ENCODE measurements at places on chromosomes 1 and 21.
A peak's percentile ranks its signal among the peaks of the same experiment; 100 is the strongest.

GRCh38 chr1:18805925-18806849 is 53.3 kb downstream of the TAS1R2 start:
- no peak for DNase-seq

DNA sequence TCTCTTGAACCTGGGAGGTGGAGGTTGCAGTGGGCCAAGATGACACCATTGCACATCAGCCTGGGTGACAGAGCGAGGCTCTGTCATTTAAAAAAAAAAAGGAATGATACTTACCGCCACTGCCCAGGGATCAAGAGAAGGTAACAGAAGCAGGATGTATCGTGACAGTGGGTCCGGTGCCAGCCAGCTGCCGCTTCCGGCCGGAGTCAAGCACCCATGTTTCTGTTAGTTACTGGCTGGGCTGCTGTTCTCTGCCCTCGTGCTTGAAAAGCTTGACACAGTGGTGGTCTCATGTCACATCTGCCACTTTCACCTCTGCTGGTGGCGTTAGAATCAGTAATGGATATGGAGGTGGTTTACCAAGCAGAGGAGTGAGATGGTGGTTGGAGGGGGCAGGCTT is 21.0 kb downstream of the IFNGR2 start:
- no peak for DNase-seq

- DNase-seq = no peak
These were observed at the start of gene LBR for GRCh38 chr1:225427235-225428067. Gene LBR (minus strand): TSS chr1:225428038. CDS start chr1:225424075, 3,963 bp downstream.

GRCh38 chr1:118868387-118868786 is 119.8 kb downstream of the TBX15 start:
- DNase-seq = no peak

DNA sequence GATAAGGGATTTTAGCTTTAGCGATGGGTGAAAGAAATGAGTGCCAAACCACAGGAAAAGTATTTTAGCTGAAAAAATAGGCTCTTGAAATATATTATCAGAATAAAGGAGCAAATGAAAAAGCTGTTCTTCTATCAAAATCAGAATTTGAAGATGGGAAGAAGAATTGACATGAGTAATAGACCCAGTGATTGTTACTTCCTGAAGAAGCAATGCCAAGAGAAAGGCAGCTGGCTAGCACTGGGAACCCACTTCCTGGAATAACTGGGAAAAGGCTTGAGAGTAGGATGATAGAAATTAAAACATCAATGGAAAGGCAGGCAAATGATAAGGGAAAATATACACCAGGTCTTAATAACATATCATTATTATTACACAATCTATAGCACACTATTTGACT is 29.9 kb upstream of the LYPLAL1 start:
- DNase-seq = no peak

DNA sequence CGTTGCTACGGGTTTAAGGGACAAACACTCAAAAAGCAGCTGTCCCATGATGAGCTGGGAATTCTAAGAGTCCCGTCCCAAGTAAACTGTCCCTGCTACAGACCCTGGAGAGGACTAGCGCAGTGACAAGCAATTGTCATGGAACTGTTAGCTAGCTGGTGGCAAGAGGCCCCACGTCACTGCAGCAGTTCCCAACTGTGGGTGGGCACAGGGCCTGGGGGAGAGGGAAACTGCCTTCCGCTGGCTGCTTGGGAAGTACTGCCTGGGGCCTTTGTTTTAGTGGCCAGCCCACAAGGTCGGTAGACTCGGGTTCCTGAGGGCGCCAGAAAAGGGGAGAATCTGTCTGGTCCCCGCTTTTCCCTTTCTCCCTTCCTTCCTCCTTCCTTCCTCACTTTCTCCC is 97.4 kb downstream of the LACTBL1 start:
- no peak for DNase-seq

DNA sequence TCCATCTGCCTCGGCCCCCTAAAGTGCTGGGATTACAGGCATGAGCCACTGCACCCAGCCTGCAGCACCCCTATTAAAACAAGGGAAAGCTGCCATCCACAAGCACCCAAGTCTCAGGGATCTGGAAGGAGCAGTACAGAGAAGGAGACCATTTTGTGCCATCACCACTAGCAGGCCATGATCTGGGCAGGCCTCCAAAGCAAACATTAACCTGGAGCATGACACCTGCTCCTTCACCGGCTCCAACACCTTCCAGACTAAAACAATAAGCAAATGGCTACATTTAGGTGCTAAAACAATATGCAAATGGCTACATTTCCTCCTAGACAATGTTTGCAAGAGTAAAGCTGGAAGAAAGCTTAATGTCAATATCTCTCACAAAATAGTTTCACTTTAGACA is 16.7 kb downstream of the MEAF6 start:
- no peak for DNase-seq

DNA sequence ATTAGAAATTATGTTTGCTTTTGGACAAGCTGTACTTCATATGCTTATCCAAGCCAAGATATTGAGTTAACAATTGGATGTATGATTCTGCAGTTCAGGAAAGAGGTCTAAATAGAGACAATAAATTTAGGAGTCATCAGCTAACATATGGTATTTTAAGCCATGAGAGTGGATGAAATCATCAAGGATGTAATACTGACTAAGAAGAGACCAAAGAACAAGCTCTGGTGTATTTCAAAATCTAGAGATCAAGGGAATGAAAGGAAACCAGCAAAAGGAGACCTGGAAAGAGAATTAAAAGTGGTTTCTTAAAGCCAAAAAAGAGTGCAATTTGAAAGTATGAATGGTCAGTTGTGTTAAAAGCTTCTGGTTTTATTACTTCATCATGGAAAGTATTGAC is 183.6 kb upstream of the BEND5 start:
- DNase-seq = no peak

DNA sequence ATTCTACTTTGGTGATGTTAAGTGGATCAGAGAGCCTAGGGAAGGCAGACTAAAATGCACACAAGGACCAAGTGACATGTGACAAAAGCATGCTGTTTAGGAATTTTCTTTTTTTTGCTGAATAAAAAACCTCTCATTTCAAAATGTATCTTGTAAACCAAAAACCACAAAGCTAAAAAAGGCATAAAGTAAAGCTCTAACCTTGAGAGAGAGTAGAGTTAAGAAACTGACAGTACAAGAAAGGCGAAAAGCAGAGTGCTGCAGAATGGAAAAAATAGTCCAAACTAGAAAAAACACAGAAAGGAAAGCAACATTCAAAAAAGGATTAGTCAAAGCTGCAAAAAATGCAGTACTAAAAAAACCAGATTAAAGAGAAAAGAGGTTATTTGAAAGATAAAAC is 76.5 kb downstream of the EPS15 start:
- no peak for DNase-seq

- no peak for DNase-seq
These were observed 16.1 kb downstream of the USP1 start for GRCh38 chr1:62452951-62453350.

DNA sequence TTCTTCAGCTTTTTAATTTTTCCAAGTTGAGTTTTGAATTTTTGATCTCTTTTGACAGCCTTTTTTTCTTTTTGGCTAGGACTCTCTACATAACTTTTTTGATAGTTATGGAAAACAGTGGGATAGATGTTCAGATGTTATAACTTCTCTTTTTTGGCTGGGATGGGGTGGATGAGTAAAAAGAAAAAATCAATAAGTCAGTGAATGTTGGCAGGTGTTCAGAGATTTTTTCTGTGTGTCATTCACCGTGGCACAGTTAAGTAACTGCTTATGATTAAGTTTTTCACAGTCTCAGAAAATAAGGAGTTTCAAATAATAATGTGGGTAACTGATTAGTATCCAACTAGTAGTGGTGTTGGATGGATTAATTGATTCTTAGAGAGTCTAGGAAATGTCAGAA is 24.0 kb downstream of the HS2ST1 start:
- no peak for DNase-seq

- no peak for DNase-seq
These were observed 28.2 kb downstream of the UBE2U start for GRCh38 chr1:64231654-64232053.

GRCh38 chr1:180915426-180915965 is 2.8 kb downstream of the KIAA1614 start:
- DNase-seq = no peak

GRCh38 chr1:221431068-221431651 is 310.7 kb downstream of the DUSP10 start:
- peak; percentile 40 for DNase-seq

DNA sequence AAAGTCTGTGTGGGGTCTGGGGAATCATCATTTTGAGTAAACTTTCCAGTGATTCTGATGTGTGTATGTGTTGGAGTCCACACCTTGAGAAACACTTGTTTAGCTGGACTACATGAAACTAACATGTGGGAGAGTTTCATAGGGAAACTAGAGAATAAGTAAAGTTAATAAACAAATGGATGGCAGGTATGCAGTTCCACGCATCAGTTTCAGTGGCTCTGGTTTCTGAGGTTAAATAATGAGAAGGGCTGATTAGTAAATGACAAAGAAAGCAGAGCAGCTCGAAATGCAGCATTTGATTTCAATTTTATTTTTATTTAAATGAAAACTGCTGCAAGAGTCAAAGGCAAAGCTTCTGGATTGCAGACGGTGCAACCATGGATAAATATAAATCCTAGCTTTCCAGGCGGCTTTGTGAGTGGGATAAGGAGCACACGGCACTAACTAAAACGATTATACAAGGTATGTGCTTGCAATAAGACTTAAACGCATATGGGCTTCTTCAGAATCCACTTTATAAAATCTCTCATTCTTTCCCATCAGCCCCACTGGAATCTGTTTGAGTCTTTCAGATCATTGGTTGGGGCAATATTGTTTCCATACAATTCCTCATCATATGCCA is 310.7 kb downstream of the PLPP3 start:
- DNase-seq = no peak

- DNase-seq = peak; percentile 64
These were observed 30.7 kb downstream of the MRAP start for GRCh38 chr21:32329331-32329730.

DNA sequence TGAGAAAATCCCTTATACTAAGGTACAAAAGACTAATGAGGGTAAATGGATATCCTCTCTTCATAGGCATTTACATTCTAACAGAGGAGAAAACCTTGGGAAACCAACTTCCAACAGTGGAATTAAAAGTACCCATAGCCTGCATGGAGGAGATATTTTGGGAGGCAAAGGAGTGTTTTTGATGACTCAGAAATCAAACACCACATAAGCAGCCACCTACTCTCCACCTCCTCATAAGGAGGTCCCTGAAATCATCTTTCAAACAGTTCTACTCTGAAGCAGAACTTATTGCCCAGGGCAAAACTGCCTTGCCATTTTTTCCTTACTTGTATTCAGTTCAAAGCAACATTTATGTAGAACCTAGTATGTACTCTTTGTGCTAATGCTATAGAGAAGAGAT is 211.3 kb downstream of the KCNH1 start:
- no peak for DNase-seq

DNA sequence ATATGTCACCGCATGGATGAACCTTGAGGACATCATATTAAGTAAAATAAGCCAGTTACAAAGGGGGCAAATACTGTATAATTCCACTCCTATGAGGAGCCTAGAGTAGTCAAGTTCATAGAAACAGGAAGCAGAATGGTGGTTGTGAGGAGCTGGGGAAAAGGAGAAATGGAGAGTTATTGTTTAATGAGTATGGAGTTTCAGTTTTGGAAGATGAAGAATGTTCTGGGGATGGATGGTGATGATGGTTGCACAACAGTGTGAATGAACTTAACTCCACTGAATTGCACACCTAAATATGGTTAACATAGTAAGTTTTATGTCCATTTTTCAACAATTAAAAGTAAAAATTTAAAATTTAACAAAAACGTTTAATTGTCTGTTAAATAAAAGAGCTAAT is 220.9 kb upstream of the JUN start:
- DNase-seq = no peak

DNA sequence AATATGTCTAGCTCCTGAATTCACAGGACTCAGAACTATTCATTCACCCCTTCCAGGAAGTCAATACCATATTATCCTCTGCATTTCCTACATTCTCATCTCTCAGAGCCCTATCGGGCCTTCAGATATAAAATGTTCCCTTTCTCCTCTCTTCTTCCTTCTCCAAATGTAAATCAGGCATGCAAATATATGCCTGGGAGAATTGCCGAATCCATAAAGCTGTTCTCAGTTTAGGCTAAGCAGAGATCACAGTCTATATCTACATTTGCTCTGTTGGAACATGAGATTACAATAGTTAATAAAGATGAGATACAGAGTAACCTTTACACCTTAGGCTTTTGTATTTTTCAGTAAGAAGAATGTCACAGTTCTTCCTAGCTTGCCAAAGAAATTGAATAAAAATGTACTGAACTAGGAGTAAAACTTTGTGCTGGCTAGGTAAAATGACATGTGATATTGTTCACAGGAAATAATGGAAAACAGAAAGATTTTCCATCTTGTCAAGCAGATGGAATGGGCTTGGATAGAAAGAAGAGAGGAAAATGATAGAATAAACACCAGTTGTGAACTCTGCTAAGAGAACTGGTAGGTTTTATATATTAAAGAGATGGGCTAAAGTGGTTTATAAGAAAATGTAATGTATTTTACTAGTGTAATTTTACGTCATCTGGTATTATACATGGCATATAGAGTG is 161.5 kb downstream of the NRIP1 start:
- DNase-seq = no peak

- no peak for DNase-seq
These were observed 15.3 kb upstream of the COX20 start for GRCh38 chr1:244820131-244820530.

- DNase-seq = peak; percentile 36
These were observed 25.5 kb downstream of the PCSK9 start for GRCh38 chr1:55064861-55065263.
